Kasumi-1 (cell line): ENCODE measurements at places on chromosomes 16 and 17.

- no peak for DNase-seq
Measured at GRCh38 chr16:9138021-9138680, 46.7 kb downstream of the HAPSTR1 start.

DNA sequence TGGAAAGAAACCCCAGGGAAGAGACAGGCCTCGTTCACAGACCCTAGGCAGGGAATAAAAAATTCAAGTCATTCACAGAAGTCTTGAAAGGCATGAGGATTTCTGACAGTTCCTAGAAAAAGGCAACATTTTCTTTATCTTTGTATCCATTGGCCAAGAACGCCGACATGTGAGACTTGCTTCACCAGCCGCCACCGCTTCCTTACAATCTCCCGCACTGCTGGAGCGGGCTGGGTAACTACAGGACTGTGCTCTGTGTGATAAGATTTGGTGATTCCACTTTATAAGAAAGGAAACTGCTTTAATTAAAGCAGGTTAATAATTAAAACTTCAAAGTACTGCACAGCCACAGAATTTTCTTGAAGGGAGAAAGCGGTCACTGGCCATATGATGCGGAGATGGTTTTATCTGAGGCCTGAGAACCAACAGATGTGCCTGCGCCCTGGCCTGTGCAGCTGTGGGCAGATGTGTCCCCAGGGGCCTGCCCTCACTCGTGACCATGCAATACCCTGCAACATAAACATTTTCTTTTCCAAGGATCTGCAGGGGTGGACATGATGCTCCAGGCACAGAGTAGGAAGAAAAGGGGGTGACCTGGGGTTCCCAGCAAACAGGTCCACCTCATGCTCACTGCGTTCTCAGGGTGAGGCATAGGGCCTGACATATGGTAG lies 13.0 kb upstream of the LGALS3BP start:
- DNase-seq, result no peak

DNA sequence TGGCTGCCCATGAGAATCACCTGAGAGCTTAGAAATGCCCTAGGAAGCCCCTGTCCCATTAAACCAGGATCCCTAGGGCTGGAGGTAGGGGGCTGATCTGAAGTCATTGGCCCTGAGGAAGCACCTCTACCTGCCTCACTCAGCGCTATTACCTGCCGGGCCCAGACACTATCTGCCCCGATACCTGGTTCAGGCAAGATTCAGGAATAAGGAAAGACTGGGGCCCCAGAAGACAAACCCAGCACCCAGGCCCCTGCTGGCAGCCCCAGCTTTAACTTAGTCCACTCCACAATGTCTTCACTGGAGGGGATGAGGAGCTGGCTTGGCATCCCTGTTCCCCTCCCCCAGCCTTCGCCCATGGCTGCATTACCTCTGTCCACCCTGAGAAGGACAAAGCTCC lies 126.3 kb downstream of the GAS7 start:
- no peak for DNase-seq

DNA sequence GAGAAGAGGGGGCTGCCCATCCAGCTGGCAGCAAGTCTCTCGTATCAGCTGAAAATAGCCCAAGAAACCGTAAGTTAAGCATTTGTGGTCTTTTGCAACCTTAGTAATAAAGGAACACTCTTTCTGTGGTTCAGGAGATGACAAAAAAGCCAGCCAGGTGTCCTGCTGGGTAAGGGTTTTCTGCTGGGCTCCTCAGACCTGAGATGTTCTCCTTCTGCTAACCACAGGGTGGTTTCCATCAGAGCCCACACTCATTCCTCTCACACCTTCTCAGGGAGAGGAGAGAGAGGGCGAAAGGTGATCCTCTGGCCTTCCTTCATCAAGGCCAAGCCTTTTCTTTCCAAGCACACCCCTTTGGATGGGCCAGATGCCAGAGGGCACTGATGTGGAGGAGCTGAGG lies 70.7 kb downstream of the TEX14 start:
- DNase-seq, result no peak

- no peak for DNase-seq
Measured at GRCh38 chr16:31090540-31090939, 1.8 kb upstream of the PRSS53 start.

- no peak for DNase-seq
Measured at GRCh38 chr16:750485-750884, 9.7 kb upstream of the CIAO3 start.

- DNase-seq, result no peak
Measured at GRCh38 chr17:56425483-56425882, 168.0 kb upstream of the NOG start.

DNA sequence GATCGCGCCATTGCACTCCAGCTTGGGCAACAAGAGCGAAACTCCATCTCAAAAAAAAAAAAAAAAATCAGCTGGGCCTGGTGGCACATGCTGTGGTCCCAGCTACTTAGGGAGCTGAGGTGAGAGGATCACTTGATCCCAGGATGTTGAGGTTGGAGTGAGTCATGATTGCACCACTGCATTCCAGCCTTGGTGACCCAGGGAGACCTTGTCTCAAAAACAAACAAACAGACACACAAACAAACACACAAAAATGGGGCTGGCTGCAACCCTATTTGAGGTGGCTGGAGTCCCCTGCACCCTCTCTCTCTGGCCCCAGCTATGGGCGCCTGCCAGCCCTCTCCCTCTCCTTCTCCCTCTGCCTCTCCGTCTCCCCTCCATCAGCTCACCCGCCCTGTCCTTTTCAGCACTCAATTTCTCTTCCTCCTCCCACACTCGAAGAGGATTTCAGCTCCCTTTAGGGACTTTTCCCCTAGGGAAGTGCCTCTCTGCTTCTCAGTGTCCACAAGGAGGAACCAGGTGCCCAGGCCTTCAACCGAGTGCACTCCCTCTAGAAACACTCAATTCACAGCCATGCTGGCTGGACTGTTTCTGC lies 17.5 kb upstream of the TFAP4 start:
- DNase-seq, result no peak

DNA sequence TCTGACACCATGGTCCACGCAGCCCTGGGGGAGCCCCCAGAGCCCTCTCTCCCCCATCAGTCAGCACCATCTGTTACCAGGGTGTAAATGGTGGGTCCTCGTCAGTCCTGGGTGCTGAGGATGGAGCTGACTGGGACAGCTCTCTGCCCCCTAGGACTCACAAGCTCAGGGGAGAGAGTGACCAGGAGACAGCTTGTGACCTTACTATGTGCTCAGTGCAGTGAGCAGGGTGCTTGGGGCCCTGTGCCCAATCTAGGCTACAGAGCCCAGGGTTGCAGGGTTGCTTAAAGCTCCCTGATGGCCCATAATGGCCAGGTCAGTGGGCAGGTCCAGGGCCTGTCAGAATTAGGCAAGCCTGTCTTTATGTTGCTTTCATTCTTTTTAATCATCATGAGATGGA lies 11.3 kb downstream of the MMP2 start:
- no peak for DNase-seq

DNA sequence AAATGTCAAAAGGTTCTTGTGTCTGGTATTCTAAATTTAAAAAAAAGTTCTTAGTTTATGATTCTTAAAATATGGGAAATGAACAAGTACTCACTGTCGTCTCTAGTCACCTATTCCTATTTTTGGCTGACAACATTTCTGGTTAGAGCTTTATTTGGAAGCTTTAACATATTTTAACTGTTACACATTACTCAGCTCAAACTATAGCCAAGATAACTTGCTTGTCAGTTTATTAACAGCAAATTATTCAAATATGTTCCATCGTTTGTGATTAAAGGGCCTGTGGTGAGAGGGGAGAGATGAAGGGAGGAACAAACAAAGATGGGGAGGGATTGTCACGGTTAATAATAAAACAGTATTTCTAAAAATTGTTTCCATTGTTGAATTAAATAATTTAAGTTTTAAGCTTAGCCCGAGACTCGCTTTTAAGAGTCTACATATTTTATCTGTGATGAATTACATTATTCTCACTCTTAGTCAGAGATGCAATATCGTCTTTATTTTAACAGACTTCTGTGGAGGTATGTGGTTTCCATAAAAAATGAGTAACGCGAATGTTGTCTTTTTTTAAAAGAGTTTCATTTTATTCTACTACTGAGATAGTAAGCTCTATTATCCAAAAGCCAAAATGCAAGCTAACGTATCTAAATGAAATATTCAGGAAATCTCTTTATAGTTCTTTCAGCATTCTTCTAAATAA lies 321.9 kb upstream of the PMFBP1 start:
- no peak for DNase-seq

DNA sequence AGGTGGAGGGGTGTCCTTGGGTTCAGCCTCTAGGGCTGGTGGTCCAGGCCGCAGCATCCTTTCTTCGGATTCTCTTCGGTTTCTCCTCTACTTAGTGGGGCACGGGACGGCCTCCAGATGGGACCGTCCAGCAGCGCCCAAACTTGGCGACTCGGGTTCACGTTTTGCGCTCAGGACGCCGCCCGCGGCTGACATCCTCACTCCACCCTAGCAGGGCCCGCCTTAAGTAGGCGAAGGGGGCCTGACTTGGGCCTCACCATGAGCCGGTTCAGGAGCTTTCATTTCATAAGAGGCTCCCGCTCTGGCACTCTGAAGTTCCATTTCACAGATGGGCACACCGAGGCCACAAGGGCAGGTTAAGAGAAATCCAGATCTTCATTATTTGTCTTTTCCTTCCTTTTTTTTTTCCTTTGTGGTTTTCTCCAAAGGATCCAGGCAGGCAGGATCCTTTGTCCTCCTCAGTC lies 141.2 kb downstream of the SEC14L1 start:
- no peak for DNase-seq

GRCh38 chr16:74556375-74556922 lies 50.5 kb downstream of the GLG1 start:
- DNase-seq, result no peak

DNA sequence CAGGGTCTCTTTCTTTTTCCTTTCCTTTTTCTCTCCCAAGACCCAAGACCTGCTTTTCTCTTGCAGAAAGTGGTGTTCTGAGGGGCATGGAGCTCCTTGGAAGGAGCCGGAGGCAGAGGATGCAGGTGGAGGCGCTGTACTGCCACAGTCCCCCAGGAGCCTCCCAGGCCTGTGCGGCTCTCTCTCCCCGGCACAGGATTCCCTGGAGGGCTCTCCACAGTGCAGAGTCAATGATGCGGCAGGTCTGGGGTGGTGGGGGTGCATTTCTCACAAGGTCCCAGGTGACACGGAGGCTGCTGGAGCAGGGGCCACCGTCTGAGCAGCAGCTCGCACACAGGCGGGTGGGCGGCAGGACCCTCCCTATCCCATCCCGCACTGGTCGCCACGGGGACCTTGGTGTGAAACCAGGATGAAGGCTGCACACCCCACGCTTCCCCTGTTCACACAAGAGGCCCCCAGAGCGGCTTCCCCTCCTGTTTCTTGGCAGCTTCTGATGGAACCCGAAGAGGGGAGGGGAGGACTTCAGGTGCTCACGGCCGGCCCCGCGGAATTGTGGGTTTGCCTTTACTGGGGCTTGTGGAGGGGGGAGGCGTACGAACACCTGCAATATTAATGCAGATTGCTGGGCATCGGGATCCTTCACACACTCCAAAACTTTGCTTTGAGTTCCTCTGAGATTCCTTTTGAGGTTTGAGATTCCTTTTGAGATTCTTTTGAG lies 186.9 kb downstream of the ENGASE start:
- DNase-seq, result no peak

DNA sequence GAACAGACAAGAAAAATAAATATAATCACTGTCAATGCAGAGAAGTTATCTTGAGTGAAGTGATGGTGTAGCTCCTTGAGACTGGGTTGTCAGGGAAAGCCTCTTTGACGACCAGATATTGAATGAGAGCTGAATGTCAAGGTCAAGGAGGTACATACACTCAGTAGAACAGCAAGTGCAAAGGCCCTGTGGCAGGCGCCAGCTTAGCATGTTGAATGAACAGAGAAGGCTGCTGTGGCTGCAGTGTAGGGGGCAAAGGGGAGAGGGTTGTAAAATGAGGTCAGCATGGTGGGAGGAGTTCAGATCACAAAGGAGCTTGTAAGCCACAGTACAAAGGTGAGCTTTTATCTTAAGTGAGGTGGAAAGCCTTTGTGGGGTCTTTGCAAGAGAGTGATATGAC lies 111.5 kb downstream of the ZFHX3 start:
- no peak for DNase-seq

DNA sequence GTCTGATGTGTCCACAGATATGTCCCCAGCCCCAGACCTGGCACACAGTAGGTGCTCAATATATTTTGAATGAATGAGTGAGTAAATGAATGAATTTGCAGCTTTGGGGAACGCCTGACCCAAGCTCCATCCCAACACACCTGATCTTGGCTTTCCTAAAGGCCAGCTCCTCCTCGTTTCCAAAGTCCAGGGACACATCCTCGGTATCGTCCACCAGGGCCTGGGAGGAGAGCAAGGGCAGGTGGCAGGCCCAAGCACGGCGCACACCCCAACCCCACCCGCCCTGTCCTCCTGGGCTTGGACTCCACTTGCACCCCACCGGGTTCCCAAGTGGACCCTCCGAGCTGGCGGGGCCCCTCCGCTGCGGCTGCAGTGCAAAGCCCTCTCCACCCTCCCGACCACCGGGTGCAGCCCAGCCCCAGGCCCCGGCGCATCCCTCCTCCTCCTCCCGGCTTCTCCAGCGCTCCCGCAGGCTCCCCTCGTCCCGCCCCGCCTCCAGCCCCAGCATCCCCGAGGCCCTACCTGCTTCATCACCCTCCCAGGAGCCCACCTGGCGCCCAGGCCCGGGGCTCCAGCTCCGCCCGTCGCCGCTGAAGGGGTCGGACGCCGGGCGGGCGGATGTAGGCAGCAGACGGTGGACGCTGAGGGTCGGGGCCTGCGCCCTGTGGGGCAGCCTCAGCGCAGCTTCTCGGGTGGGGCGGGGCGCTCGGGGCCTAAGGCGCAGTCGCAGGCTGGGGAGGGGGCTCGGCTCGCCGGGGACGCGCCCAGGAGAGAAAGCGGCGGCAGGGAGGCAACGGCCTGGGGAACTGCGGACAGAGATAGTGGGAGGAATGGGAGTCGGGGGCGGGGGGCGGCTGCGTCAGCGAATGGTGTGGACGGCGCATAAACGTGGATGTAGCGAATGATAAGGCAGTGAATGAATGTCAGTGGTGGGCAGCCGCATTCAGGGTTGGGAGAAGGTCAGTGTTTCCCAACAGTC lies at the start of gene TVP23A:
TSS of gene TVP23A (minus strand) at position 832 of the 979 bp plus-strand sequence. CDS start at position 531, 301 bp downstream.
- DNase-seq, result no peak

DNA sequence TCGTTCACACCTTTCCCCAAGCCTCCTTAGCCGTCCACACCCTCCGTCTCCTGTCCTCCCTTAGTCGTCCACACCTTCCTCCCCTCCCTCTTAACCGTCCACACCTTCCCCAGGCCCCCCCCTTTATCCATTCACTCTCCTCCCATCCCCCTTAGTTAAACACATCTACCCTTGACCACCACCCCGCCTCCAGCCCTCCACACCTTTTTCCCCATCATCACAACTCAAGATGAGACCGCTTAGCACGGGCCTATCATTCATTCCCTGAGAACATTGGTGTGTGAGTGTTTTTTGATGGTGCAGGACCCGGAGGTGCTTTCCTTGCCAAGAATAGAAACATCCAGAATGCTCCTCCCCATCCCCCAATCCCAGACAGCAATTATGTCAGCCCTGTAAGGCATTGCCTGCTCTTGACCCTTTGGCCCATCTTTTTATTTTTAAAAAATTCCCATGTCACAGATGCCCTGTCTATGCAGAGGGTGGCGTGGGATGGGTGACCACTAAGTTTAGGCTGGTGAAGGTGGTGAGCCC lies 1.4 kb downstream of the TENT4B start:
- no peak for DNase-seq
